ENCODE measurements at places on chromosomes 7 and 10. TPM values are rescaled to one million over a fixed set of nuclear protein-coding genes. Genes with fewer than 3 reads are reported as not detected.

Gene SPDYE8
- total RNA-seq, result not detected

Gene NPC1L1
- 0.06 TPM for total RNA-seq

Gene ADRA2A
- not detected for total RNA-seq

Gene SPDYE3
- total RNA-seq, result not detected

Gene COL13A1
- 0.40 TPM for total RNA-seq

Gene PON1
- 1.0 TPM for total RNA-seq

Gene RELN
- total RNA-seq, result not detected

Gene WASHC2C
- 19.1 TPM for total RNA-seq

Gene PTN
- total RNA-seq, result not detected

Gene UCN3
- total RNA-seq, result not detected

Gene SFRP4
- total RNA-seq, result 7.7 TPM

Gene HPS1
- 34.5 TPM for total RNA-seq

Gene SLC13A1
- not detected for total RNA-seq

Gene PRKCQ
- total RNA-seq, result 3.9 TPM

Gene CNPY1
- total RNA-seq, result not detected

Gene SPAM1
- not detected for total RNA-seq

Gene VAX1
- total RNA-seq, result 1.3 TPM

Gene ACTL6B
- not detected for total RNA-seq

Gene AHR
- total RNA-seq, result 7.4 TPM

Gene CCDC172
- total RNA-seq, result not detected

Gene PIK3CG
- not detected for total RNA-seq

Gene LIPK
- total RNA-seq, result not detected

Gene MALRD1
- not detected for total RNA-seq

Gene BEND7
- total RNA-seq, result 9.5 TPM

Measured in A549 treated with ZK216348 at 1 μM for 4 hours (cell line).